Dermis microvascular lymphatic vessel endothelial cell (primary cell): ENCODE measurements at places on chromosomes 3 and 15. TPM values are rescaled to one million over a fixed set of nuclear protein-coding genes. Genes with fewer than 3 reads are reported as not detected.
A peak's percentile ranks its signal among the peaks of the same experiment; 100 is the strongest.

SPINK8 gene
- not detected in 2 replicates for total RNA-seq

GRCh38 chr3:151016478-151016795 lies 43.9 kb upstream of the CLRN1 start:
- no peak for DNase-seq

DNA sequence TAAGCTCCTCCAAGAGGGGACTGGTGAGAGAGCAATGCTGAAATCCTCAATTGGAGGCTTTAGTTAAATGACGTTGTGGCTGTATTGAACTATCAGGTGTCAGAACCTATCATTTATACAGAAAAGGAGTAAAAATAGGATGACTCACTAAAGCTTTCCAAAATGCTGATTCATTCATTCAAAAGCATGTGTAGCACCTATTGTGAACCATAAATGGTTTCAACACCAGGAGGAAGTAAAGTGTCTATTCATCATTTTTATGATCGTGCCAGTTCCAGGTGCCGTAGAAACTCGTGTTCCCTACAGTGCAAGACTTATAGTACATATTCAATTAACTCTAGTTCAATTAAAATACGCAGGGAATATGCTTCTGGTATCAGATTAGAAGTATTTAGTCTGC lies 66.5 kb upstream of the ARRDC4 start:
- DNase-seq: no peak

GRCh38 chr3:12987602-12988001 lies 85.6 kb downstream of the IQSEC1 start:
- DNase-seq: no peak

- no peak for DNase-seq
These were observed 32.6 kb downstream of the PLS1 start for GRCh38 chr3:142628801-142629200.

DNA sequence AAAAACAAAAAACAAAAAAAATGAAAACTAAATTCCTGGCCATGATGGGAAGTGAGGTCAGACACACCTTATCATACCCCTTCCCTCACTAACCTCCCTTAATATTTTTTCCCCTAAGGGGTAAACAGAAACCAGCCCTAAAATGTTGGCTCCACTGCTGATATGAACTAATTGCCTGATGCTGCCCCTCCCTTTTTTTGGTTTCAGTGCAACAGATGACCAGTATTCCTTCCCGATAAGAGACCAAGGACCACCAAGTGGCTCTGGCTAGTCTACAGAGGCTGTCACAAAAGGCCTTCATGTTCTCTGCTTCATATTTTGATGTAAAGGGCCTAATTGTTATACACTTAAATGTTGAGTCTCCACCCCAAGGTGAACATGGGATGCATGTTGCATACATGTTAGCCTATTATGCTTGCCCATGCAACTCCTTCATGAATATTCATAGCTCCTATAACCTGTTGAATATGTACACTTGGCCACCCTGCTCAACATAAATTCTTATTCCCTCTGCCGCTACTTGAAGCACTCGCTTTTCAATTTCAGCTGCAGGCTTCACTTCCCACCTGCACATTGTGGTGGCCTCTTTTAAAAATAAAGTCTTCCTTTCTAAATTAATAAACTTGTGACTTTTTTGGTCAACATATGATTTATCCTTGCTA lies 12.3 kb upstream of the STAC start:
- DNase-seq: no peak

ATP13A5 gene
- total RNA-seq: not detected in 2 replicates

RBP2 gene
- not detected in 2 replicates for total RNA-seq

SH2D7 gene
- total RNA-seq: not detected in 2 replicates

DNA sequence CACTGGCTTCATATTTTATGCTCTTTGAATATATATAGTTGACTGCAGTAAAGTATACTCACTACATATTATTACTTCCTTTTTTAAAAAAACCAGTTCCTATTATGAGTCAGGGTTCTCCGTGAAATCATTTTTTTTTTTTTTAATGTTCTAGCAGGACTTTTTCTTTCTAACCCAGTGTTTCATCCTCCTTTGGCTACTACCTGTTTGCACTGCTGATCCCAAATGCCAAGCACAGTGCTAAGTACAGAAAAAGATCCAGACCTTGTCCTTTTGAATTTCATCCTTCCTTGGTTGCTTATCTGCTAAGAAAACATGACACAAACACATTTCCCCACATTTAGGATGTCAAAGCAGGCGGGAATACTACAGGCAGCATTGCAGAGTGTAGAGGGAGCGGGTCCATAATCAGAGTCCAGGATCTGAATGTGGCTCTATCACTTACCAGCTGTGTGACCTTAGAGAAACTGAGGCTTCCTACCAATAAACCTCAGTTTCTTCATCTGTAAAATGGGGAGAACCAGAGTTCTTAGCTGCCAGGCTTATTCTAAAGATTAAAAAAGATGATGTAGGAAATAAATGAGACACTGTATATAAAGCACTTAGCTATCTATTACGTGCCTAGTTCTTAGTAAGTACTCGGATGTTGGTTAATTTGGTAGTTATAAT lies 37.2 kb upstream of the ANPEP start:
- DNase-seq: peak; percentile 35

GRCh38 chr3:136836511-136837156 lies 17.7 kb downstream of the SLC35G2 start:
- DNase-seq: no peak

FBXO40 gene
- not detected in 2 replicates for total RNA-seq

DNA sequence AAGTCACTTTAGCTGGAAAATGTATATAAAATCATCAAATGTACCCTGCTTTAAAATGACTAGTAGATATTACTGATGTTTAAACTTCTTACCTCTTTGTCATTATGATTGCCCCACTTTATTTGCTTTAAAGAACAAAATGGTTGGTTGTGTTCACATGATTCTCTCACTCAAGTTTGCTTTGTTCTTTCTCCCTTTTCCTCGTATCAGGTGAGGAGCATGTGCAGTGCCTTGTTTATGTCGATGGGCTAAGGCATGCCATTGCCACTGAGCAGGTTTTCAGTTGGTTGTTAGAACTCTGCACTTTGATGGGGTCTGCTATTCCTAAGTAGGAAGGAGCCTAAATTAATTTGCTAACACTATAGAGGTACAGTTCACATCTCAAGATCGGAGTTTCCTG lies 5.3 kb downstream of the MAP2K5 start:
- no peak for DNase-seq

DNA sequence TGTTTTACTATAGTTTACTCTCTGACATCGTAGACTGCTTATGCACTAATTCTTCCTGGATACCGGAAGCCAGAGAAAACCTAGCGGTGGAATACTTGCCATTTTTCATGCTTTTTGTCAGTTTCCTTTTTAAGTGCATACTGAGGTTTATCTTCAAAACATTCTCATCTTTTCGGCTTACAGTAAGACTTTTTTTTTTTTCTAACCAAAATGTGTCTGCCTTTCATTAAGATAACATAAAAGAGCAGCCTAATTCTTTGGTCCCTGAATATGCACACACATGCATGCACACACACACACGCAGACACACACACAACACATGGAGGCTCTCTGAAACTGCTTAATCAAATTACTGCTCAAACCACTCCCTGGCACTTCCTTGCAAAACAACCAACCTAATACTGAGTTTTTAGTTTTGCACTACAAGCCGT lies 1.3 kb downstream of the ZNF445 start:
- no peak for DNase-seq

- no peak for DNase-seq
These were observed 746 bp upstream of the CD80 start for GRCh38 chr3:119560160-119560559.

GRCh38 chr15:65653341-65653740 lies 31.6 kb downstream of the SLC24A1 start:
- DNase-seq: peak; percentile 32

GRCh38 chr3:48716508-48716981 lies 476 bp downstream of the IP6K2 start:
- peak; percentile 19 for DNase-seq

DNA sequence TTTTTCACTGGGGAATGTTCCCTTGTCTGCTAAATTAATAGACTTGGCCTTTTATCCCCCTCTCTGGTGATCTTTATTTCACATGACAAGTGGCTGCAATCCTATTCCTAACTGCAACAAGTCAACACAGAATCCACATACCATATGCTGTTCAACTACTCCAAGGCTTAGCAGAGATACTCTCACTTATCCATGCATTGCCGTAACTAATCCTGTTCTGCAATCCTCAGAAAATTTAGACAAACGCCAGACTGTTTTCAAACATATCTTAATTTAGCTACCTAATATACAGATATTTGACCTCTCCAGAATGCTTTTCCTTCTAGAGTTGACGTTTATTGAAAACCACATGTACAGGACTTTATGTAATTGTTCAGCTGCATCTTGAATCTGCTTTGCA lies 37.9 kb downstream of the EID1 start:
- no peak for DNase-seq

DNA sequence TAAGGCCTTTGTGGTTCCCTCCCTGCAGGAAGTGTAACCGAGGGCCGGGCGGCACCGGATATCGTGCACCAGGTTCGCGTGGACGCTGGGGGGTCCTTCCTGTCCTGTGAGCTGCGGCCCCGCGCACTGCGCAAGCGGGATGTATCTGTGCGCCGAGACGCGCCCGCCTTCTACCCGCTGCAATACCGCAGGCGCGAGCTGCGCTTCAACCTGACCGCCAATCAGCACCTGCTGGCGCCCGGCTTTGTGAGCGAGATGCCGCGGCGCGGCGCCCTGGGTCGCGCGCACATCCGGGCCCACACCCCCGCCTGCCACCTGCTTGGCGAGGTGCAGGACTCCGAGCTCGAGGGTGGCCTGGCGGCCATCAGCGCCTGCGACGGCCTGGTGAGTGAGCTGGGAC lies 35.9 kb downstream of the SAXO2 start:
- no peak for DNase-seq

DNA sequence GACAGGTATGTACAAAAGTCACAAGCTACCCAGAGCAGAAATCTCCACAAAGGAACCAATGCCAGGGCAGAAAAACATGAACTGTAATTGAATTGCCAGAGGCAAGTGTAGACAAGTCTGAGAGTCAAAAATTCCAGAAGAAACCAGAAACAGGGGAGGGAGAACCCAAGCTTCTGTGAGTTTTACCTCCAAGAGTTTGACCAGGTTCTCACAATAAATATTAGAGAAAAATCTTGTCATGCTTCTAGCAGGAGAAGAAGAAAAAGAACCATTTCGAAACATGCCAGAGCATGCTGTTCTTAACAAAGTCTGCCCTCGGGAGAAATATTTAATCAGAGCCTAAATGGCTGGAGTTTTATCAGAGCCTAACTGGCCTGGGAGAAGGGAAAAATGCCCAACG lies 32.5 kb upstream of the AP3B2 start:
- no peak for DNase-seq
